ENCODE measurements at places on chromosomes 1 and 21.

DNA sequence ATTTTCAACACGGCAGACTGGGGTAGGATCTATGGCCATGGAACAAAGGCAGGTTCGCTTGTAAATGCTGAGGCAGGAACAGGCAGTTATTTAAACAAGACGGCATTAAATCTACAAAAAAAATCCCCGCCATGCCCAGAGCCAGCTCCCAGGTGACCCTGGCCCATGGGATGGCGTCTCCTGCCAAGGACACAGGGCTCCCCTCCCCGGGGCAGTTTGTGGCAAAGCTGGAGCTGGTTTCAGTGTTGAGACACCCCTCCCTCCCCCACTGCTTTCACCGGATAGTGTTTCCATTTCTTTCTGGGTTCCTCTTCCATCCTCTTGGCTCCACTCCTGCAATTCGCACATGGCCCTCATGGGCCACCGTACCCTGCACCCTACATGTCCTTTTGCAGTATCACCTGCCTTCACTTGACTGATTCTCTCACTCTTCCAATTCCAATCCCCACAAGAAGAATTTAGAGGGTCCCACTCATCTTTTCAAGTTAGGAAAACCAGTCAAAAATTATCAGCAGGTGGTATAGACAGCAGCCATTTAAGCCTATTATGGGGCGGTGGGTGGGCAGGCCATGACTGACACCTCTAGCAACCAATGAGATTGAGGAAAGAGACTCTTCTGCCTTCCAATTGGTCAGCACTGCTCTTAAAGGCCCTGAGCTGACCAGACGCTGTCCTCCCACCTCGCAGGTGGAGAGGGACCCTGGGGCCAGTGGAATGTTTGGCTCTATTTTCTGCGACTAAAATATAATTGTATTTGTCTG is 52.0 kb downstream of the OLIG1 start:
- DNase-seq: no peak

GRCh38 chr1:37862330-37862729 is 2.9 kb upstream of the MTF1 start:
- DNase-seq: no peak

DNA sequence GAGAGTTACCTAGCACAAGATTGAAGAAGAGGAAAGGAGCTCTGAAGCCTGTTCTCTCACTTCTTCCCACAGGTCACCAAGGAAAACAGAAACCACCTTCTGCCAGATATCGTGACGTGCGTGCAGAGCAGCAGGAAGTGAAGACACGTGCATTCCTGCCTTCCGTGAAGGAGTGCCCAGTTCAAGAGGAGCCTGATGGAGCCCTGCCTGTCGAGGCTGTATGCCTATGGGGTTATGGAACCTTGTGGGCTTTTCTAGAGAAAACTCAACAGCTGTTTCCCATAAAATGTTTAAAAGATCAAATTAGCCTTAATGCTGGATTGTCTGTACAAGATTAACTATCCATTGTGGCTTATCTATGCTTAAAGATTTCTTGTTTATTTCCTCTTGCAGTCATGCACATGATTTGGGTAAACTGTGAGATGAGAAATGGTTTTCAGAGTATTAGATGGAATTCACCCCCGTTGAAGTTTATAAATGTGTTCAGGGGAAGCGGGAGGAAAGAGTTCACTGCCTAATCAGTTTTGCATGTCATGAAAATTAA is 27.8 kb downstream of the NTPCR start:
- DNase-seq: no peak

GRCh38 chr1:180365039-180365438 is 135.0 kb downstream of the LHX4 start:
- DNase-seq: peak; percentile 33

DNA sequence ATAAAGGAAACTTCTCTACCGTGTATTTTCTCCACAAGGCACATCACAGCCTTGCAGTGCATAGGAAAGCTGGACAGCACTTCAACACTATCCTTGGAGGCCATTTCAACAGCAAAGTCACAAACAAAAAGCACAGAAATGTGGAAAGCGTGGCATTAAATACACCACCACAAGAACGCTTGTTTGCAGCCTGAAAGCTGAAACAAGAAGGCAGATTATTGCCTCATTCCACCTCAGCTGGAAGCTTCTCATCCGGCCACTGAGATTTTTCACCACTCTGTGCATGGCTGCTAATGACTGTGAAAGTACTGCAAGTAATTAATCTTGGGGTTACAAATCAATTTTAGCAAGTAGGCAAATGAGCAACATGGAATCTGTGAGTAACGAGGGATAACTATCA is 50.9 kb upstream of the GALNT2 start:
- no peak for DNase-seq

DNA sequence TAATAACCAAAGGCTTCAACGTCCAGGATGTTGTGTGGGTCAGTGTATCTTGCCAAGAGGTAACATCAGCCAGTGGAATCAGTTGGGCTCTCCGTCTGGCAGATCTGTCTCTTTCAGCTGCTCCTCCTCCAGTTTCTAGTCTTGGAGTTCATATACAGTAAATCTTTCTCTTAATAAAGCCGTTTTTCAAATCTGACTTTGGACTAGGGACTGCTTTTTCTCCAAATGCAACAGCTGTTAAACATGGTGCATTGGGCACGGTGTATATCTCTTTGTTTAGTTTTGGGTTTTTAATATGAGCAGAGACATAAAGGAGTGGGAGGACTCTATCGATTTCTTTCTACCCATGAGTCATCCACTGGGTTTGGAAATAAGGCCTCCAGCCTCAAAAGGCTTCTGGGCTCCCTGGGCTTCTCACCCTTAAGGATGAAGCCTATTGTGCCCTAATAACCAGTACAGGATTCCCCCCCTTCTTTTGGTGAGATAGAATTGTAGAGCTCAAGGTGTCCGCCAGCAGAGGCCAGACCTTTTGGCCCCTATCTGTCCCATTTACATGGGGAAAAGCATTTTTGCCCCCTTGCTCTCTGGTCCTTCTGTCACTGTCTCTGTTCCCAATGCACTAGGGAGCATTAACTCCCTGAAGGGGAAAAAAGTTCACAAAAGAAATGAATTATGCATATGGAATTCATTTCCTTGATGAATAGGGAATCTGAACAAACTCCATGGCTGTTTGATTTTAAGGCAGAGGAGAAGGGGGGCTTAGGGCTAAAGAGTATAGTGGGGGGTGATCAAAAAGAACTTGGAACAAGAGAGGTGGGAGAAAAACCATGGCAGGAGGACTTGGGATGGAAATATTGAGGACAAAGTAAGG is 86.0 kb downstream of the PBX1 start:
- no peak for DNase-seq

- peak; percentile 35 for DNase-seq
Measured at GRCh38 chr1:67429011-67429527, 1.1 kb downstream of the SERBP1 start.

GRCh38 chr1:161207173-161207572 is 5.0 kb downstream of the NDUFS2 start:
- no peak for DNase-seq

- no peak for DNase-seq
Measured at GRCh38 chr1:29255134-29255666, 18.9 kb downstream of the PTPRU start.

DNA sequence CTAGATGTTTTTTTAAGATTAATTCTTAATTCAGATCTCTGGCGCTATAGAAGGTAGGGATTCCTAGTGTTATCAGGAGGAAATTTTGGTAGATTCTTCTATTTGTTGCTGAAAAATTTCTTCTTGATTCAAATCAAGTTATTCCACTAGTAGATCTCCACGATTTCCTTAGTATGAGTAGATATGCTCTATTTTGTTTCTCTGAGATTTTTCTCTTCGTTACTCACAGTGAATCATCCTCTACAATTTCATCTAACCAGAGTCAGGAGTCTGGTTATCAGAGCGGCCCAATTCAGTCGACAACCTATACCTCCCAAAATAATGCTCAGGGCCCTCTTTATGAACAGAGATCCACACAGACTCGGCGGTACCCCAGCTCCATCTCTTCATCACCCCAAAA is 18.8 kb upstream of the HAX1 start:
- no peak for DNase-seq

- DNase-seq: no peak
Measured at GRCh38 chr1:18103788-18104421, 3.7 kb upstream of the IGSF21 start.

DNA sequence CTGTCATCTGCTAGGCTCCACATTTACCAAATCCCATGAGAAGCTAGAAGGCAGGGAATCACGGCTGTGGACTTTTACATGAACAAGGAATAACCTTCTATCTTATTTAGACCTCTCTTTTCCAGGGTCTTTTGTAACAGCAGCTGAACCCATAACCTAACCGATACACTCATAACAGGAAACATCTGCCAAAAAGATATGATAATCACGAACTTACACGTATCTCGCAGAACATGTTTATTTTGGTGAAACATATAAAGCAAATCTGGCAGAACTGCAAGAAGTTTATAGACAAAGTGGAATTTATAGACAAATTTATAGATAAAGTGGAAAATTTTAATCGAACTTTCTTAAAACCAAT is 20.4 kb downstream of the TINAGL1 start:
- no peak for DNase-seq

DNA sequence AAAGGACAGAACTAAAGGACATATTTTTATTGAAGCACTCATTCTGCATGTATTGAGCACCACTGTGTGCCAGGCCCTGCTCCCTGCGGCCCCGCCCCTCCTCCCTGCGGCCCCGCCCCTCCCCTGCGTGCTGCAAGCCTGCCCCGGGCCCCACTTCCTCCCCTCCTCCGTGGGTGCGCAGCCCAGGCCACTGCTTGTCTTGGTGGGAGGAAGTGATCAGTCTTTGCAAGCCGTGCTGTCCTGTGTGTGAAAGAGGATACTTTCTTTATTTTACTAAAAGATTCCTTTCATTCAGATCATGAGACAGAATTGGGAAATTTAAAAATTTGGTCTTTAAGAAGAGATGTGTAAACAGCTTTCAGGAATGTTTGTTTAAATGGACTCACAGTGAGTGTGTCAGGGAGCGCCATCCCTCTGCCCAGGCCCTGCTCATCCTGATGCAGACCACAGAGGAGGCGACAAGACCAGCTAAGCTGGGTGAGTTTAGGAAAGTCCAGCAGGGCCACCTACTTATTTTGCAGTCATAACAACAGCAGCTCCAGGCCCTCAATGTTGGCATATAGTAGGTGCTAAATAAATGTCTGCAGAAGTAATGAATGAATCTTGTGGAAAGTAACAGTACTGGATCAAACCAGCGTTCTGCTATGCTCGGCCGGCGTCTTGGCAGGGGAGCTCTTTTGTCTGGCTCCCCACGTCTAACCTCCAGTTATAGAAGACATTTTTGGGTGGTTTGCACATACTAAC is 88.3 kb upstream of the SELENON start:
- DNase-seq: peak; percentile 71

GRCh38 chr1:43861337-43861736 is 72.3 kb upstream of the ARTN start:
- DNase-seq: peak; percentile 24

DNA sequence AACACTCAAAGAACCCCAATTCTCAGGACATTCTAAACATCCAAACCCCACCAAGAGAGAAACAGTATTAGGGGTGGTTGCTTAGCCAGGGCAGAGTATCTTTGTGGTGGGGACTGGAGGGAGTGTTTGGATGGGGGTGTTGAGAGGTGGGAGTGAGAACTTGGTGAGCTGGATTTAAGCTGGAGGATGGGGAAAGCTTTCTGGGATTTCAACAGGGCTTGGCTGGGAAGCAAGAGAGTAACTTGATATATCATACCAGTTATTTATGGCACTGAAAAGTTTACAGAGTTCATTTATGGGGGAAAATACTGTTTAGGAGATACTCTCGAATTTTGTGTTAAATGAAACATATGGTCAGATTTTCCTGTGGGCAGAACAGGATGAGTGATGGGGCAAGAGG is 6.8 kb upstream of the CNIH3 start:
- DNase-seq: no peak

- no peak for DNase-seq
Measured at GRCh38 chr1:193581341-193581740, 394.9 kb upstream of the B3GALT2 start.

GRCh38 chr21:38631206-38631605 is 132.9 kb upstream of the ERG start:
- peak; percentile 64 for DNase-seq

- DNase-seq: peak; percentile 10
Measured at GRCh38 chr1:113768916-113769600, 9.8 kb upstream of the PHTF1 start.

- DNase-seq: no peak
Measured at GRCh38 chr1:8939000-8939265, 6.7 kb upstream of the CA6 start.

- DNase-seq: peak; percentile 96
Measured at GRCh38 chr1:234608025-234608910, 1.7 kb downstream of the IRF2BP2 start.

DNA sequence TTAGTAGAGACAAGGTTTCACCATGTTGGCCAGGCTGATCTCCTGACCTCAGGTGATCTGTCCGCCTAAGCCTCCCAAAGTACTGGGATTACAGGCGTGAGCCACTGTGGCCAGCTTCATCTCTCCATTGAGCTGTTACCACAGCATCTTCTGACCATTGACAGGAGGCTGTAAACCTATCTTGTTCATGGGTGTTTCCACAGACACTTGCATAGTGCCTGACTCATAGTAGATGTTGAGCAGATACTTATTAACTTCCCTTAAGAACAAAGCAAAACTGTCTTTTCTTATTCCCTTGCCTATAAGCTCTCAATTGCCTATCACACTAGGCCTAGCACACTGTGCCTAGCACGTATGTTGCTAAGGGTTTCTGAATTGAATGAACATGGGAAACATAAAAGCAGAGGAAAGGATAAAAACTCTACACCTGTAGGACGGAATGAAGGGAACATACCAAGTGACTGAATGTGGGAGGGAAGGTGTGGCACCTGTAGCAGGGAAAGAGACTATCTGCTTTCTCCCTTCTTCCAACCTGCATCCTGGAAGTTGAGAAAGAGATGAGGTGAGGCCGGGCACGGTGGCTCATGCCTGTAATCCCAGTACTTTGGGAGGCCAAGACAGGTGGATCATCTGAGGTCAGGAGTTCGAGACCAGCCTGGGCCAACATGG is 1.2 kb upstream of the C1orf54 start:
- DNase-seq: peak; percentile 46

GRCh38 chr1:53655931-53656746 is 82.8 kb downstream of the GLIS1 start:
- DNase-seq: no peak

DNA sequence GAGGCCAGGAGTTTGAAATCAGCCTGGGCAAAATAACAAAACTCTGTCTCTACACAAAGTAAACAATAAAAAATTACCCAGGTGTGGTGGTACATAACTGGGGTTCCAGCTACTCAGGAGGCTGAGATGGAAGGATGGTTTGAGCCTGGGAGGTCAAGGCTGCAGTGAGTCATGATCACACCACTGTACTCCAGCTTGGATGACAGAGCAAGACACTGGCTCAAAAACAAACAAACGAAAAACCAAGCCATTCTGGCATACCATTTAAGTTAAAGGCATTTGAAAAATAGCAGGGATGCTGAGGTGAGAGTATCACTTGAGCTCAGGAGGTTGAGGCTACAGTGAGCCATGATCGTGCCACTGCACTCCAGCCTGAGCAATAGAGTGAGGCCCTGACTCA is 5.3 kb upstream of the ALDH9A1 start:
- DNase-seq: no peak

- DNase-seq: no peak
Measured at GRCh38 chr1:208204779-208205178, 39.4 kb downstream of the PLXNA2 start.

- no peak for DNase-seq
Measured at GRCh38 chr1:32496127-32496526, 31.3 kb downstream of the ZBTB8B start.

GRCh38 chr1:202279806-202280205 is 61.9 kb downstream of the UBE2T start:
- DNase-seq: no peak

- DNase-seq: peak; percentile 85
Measured at GRCh38 chr1:236168716-236169429, 26.5 kb downstream of the GPR137B start.

GRCh38 chr1:203142684-203143408 is 15.3 kb downstream of the ADORA1 start:
- DNase-seq: no peak
